Body of pancreas (tissue), 4 donors: ENCODE measurements at places on chromosomes 13 and 19.

GRCh38 chr13:94342436-94343242, 136.8 kb downstream of the DCT start:
- no peak for DNase-seq

DNA sequence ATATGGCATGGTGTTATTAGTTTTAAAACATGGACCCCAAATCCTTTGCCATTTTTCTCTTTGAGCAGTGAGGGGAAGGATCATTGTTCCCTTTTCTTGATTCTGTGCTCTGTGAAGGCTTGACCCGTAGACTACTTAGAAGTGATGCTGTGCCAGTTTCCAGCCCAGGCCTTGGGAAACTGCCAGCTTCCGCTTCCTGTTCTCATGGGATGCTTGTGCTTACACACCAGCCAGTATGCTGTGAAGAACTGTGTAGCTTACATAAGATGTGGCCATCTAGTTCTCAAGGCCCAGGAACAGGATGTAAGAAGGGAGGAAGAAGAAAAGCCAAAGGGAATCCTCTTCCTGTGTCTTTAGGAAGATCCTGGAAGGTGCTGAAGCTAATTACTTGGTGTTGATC, 180.9 kb downstream of the PCCA start:
- DNase-seq, result peak; percentile 60

GRCh38 chr19:48881741-48882657, 9.8 kb downstream of the PPP1R15A start:
- no peak for DNase-seq

- DNase-seq, result no peak
Observed at GRCh38 chr13:40306817-40307216, 359.6 kb downstream of the FOXO1 start.
